Cortex of kidney (tissue), 1 donor: ENCODE measurements at places on chromosomes 2 and 18.

DNA sequence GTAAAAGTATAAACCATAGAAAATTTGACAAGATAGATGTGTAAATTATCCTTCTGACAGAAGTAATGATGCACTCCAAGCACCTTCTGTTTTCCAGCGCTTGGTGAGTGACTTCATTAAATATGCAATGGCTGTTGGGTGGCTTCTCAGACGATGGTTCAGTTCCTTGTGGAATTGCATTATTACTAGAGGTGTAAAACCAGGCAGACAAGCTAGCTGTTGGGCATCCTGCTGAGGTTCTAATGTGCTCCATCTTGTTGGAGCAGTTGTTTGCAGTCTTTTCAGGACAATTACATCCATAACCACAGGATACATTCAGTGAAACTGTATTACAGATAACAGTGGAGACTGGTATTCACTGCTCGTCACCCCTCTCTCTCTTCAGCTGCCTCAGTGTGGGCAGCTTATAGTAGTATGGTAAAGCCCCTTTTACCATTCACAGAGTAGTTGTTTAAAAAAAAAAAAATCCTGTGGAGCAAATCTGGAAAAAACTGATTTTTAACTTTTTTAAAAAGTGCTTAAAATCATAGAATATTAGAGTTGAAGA, 143.5 kb downstream of the AGPS start:
- no peak for DNase-seq

DNA sequence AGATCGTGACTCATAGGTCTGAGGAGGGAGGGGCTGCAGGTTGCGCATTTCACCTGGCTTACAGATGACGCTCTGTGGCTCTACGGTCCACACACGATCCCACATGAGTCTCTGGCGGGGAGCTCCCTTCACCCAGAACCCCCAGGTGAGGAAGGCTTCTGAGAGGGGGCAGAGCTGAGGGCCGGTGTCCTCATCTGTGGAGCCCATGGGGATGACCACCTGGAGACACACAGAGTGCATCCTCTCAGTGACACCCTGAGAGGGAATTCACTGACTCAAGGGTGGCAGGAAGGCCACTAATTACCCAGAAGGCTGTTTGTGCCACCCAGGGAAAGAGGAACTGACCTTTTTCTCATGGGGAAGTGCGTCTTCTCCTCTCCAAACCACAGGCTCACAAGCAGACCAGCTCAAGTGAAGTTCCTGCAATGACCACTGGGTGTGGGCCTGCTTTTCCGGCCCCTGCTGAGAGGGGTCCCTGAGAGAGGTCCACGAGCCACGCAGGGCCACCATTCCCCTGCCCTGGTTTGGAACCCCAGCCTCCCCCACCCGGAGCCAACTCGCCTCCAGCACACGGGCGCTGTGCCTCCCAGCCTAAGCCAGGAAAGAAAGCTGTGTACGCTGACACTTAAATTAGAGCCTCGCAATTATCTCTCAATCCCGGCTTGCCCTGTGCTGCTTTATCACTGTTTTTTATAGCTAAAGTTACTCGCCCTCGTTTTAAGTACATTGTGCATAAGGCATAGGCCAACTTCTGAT, 114.1 kb downstream of the BCL11A start:
- no peak for DNase-seq

DNA sequence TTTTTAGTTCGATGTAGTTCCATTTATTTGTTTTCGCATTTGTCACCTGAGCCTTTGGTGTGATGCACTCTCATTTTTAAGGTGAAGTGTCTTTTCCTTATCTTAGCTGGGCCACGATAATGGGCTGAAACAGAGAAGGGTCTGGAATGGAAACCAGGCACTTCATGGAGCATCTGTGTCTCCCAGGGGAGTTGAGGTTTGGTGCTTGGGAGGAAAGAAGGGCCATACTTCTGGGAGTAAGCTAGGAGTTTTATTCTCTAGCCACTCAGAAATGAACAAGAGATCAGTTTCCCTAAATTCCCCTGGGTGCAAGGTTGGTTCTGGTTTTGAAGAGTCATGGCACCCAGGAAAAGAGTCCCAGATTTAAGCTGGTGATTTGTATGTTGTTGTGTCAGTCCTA, 179.4 kb upstream of the CXCR4 start:
- DNase-seq = no peak

- DNase-seq = no peak
These were observed 2.6 kb upstream of the GPR35 start for GRCh38 chr2:240622531-240623235.

DNA sequence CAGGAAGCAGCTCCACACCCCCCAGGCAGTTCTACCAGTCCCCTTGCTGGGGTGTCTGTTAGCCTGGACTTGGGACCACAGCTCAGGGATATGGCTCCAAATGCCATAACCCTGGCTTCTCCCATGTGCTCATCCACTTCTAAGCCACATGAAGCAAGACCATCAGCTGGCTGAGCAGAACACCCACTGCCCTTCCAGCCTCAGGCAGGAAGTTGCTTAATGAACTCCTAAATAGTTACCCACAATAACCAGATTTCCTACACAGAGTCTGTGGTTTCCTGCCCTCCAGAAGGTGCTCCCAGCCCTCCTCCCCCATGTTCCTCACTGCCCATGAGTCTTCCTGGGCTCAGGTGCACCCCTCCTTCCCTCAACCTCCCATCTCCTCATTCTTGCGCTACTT, 98.3 kb upstream of the EPC2 start:
- no peak for DNase-seq

GRCh38 chr18:49855711-49856415, 42.5 kb upstream of the ACAA2 start:
- no peak for DNase-seq

DNA sequence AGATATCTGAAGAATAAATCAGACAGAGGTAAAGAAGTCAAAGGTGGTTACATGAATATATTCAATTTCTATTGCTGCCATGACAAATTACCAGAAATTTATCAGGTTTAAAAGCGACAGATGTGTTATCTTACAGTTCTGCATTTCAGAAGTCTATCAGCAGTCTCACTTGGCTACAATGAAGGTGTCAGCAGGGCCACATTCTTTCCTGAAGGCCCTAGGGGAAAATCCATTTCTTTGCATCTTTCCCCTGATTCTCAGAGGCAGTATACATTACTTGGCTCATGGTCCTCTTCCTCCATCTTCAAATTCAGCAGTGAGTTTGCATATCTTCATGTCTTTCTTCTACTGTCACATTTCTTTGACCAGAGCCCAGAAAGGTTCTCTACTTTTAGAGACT, 145.8 kb upstream of the GULP1 start:
- no peak for DNase-seq

DNA sequence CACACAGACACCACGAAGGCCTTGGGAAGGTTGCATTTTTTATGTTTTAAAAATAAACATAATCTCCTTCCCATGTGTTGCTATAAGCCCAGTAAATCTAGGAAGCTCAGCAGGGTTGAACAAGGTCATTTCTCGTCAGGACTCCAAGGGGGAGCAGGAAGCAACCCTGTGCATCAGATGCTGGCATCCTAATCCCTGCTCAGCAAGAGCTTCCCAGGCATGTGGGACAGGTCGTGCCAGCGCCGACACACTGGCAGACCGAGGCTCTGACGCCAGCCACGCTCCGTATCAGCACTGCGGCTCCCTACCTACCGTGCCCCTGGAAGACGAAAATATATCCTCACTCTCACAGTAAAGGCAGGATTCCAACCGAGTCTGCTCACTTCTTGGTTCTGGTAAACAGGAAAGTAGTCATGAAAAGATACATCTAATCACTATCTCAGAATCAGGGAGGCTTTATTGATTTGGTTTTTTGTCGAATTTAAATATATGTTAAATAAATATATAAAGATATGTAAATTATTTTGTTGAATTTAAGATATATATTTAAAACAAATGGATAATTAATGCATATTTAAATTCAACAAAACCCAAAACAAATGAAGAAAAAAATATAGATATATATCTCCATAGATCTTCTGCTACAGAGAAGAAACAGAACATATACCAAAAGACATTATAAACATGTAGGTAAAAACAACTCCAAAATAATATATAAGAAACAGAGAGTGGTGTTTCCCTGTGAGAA, 61.4 kb downstream of the TXNL1 start:
- no peak for DNase-seq

DNA sequence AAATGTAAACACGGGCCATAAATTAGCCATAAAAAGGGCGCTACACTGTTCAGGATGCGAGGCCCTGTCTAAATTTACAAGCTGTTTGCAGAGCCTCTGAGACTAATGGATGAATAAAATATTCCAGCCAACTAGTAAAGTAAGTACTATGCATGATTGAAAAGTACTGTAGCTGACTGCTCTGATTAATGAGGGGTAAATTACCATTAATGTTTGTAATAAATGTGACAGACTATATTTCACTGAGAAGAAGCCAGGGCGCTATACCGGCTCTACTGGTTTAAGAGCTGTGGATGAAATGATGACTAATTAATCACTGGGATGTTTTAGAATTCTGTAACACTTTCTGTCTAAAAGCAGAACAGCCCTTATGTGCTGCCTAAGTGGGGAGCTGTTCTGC, 54.3 kb upstream of the RGPD4 start:
- no peak for DNase-seq

DNA sequence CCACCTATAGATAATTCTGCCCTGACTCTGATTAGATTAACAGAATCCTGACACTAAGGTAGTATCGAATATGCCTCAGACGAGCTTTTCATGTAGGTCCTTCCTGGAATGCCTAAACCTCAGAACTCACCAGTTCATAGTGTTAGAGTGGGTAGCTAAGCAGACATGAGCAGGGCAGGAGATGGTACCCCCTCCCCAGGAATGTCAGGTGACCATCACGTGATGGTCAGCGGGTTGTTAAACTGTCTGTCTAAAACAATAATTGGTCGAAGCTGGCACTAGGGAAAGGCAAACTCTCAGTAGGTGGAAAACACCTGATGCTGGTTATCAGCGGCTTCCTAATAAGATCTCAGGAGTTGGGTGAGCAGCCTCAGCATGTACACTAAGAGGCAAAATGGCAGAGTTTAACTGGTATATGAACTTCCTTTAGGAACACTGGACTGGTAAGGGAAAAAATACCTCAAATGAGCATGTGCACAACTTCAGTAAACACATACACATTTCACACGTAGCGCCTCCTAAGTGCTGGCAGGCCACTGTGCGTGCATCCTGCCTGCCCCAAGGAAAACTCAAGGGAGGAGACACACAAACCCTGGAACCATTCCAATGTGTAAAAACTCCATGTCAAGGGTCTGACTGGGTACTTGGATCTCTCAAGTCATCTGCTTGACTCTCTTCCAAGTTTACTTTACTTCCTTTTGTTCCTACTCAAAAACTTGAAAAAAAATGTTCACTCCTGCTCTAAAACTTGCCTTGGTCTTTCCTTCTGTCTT, 339.5 kb downstream of the GULP1 start:
- DNase-seq = no peak

GRCh38 chr2:76391678-76392077, 681.0 kb upstream of the GCFC2 start:
- DNase-seq = no peak

DNA sequence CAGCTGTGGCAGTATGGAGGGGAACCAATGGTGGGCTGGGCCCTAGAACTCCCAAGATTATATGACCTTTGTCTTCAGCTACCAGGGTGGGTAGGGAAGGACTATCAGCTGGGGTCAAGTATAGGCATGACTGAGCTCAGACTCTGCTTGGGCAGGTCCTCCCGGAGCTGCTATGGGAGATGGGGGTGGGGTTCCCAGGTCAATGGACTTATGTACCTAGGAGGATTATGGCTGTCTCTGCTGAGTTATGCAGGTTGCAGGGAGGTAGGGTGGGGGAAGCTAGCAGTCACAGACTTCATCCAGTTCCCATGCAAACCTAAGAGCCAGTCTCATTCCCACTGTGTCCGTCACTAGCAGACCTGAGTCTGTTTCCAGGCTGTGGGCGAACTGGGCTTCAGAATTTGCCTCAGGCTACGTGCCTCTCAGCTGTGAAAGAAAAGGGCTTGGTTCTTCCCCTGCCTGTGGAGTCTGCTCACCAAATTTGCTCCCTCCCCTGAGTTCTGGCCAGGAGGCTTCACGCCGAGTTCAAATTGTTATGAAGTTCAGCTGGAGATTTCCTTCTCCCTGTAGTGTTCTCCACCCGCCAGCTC, 985.8 kb upstream of the NRXN1 start:
- DNase-seq = no peak

DNA sequence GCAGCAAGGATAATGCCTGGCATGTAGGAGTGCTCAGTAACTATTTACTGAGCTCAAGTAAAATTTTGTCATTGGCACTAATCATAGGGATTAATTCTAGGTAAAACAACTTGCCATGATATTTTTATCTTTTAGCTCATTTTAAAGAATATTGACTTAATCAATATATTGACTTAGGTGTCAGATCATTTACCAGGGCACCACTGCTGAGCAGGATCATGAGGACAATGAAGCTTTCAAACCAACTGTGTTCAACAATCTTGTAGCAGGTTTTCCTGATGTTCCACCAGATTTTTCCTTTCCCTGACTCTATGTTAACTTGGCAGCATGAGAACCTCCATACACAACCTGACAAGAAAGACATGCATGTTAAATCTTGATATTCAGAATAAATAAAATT, 114.5 kb upstream of the SCN1A start:
- DNase-seq = no peak

GRCh38 chr18:55582325-55582724, 5.7 kb downstream of the TCF4 start:
- no peak for DNase-seq

GRCh38 chr2:128780434-128781080, 461.9 kb upstream of the HS6ST1 start:
- DNase-seq = no peak

DNA sequence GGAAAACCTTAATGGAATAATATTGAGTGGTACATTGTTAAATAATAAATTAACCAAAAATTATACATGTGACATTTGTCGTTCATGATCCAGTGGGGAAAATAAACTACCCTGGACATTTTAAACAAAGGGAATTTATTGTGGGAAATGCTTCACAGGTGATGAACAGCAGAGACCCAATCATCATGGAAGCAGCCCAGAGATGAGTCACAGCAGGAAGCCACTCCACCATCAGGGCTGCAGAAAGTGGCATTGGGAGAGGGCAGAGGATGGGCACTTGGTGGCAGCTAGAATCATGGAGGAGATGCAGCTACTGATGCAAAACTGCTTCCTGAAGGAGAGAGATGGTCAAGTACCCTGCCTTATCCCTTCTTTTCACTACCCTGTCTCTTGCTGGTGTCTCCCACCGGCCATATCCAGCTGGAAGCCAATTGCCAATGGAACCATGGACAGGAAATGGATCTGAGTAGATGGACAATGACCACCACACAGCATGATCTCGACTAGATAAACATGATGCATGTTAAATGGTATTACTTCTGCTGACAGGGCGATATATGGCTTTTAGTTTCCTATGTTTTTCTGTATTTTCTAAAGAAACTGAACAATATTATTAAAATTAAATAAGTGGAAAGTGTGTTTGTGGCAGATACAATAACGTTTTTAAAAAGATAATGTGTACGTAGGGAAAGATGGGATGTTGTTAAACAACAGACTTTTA, 139.8 kb downstream of the RPIA start:
- DNase-seq = no peak

GRCh38 chr18:7568426-7568825, 1.3 kb downstream of the PTPRM start:
- DNase-seq = no peak

DNA sequence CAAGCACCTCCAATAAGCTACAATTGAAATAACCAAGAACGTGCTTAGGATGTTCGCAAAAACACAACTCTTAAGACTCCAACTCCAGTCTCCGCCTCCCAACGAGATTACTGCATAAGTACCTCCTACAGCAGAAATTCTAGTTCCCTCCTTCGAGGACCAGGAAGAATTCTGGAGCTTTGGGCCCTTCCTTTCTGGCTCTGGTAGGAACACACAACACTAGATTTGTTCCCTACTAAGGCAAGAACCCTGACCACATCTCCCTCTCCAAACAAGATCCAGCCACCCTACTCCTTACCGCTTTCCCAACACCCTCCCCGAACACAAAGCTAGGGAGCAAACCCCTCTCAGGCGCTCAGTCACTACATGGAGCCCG, 721 bp downstream of the ADAM17 start:
- DNase-seq = no peak
